ENCODE measurements at places on chromosomes 2 and 18.

GRCh38 chr2:167784084-167784425, 463.3 kb downstream of the STK39 start:
- DNase-seq: no peak

- no peak for DNase-seq
Measured at GRCh38 chr2:239722760-239723470, 302.2 kb downstream of the NDUFA10 start.

GRCh38 chr2:227267410-227268115, 57.5 kb upstream of the MFF start:
- DNase-seq: no peak

DNA sequence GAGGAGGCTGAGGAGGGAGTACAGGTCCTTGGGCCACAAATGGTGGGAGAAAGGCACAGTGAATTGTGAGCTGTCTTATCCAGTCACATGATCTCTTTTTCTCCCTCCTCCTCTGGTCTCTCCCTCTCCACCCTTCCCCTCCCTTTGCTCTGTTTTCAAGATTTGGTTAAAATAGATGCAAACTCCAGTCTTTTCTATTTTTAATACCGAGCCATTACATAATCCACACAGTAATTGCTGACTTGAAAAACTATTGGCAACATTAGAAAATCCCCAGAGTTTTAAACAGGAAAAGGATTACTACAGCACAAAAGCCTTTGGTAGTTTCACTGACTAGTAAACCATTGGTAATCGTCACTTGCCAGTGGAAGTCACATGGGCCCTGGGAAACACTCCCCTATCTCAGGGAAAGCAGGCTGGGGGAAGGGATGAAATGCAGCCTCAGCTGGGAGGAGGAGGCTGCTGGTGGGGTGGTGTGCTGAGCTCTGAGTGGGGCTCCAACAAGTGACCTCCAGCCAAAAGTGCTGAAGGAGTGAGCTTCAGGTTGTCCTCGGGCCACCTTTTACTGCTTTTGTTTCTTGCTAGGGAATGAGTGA, 57.4 kb upstream of the PCBP1 start:
- DNase-seq: peak; percentile 58

GRCh38 chr2:9403924-9404323, 19.4 kb downstream of the ITGB1BP1 start:
- no peak for DNase-seq

Data from muscle of back (tissue), 13 donors.